Large intestine (tissue), 12 donors: ENCODE measurements at places on chromosomes 3 and 15. TPM values are rescaled to one million over a fixed set of nuclear protein-coding genes. Genes with fewer than 3 reads are reported as not detected.

The LAMB2 gene
- polyA plus RNA-seq, result 209 TPM

The XCR1 gene
- 1.2 TPM for polyA plus RNA-seq

The CILP gene
- polyA plus RNA-seq, result 2.8 TPM

- no peak overlapping the region for H3K27ac ChIP-seq
- H3K4me1 ChIP-seq, result no peaks in the 10 kb centered on the region
- H3K36me3 ChIP-seq, result peaks cover 68% of the 10 kb centered on the region
- H3K4me3 ChIP-seq, result no peak overlapping the region
- no peak for DNase-seq
- H3K27me3 ChIP-seq, result no peaks in the 10 kb centered on the region
Measured at GRCh38 chr3:15217841-15218267, 11.8 kb downstream of the CAPN7 start.

- H3K4me3 ChIP-seq, result peak overlapping the region; percentile 47
- H3K4me1 ChIP-seq, result peaks cover 9% of the 10 kb centered on the region
- peaks cover 2% of the 10 kb centered on the region for H3K36me3 ChIP-seq
- peaks cover 88% of the 10 kb centered on the region for H3K27me3 ChIP-seq
Measured at GRCh38 chr15:96354731-96355567, 24.4 kb downstream of the NR2F2 start.

GRCh38 chr3:29141197-29141917, 139.5 kb upstream of the RBMS3 start:
- no peak for DNase-seq
- H3K27ac ChIP-seq, result no peak overlapping the region
- H3K4me3 ChIP-seq, result no peak overlapping the region
- no peaks in the 10 kb centered on the region for H3K36me3 ChIP-seq
- H3K4me1 ChIP-seq, result no peaks in the 10 kb centered on the region
- no peaks in the 10 kb centered on the region for H3K27me3 ChIP-seq

DNA sequence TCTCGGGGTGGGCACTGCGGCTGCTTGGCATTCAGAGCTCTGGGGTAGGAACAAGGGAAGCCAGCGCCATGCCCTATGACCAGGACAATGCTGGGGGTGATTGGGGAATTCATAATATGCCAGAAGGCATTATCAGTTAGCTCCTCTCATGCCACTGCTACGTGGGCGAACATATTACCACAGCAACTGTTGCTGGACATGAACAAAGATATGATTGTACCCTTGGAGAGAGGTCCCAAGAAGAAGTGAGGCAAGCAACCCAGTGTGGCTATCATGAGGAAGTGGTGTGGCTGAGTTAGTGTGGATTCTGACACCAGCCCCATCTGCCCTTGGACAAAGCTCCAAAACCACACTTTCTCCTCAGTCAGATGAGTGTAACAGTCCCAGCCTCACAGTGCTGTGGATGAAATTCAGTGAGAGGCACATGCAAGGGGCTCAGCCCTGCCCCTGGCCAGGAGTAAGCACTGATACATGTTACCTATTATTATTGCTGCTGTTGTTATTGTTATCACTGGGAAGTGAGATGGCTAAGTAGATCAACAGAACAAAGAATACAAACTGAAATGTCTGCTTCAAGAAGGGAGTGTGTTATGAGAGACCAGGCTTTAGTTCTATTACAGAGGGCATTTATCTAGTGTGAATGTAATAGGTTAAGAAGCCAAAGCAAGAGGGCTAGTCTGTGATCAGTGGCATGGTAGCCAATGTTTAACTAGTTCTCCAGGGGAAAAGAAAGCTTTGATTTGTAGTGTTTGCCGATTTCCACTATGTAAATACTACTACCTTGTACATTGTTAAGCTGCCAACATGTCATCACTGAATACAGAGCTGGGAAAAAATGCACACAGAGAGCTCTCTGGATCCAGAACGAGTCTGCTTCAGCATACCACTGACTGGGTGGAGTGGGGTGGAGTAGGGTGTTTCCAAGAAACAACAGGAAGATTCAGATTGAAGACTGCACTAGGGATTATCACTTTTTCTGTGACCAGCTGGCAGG, 222.3 kb upstream of the EIF1B start:
- no peaks in the 10 kb centered on the region for H3K36me3 ChIP-seq
- H3K4me1 ChIP-seq, result no peaks in the 10 kb centered on the region
- no peaks in the 10 kb centered on the region for H3K27me3 ChIP-seq
- H3K4me3 ChIP-seq, result no peak overlapping the region

- peaks cover 45% of the 10 kb centered on the region for H3K36me3 ChIP-seq
- H3K4me1 ChIP-seq, result peaks cover 40% of the 10 kb centered on the region
- no peak overlapping the region for H3K27ac ChIP-seq
- peak; percentile 52 for DNase-seq
- peak overlapping the region; percentile 63 for H3K4me3 ChIP-seq
Measured at GRCh38 chr3:52291508-52292181, 4.0 kb downstream of the GLYCTK start.

DNA sequence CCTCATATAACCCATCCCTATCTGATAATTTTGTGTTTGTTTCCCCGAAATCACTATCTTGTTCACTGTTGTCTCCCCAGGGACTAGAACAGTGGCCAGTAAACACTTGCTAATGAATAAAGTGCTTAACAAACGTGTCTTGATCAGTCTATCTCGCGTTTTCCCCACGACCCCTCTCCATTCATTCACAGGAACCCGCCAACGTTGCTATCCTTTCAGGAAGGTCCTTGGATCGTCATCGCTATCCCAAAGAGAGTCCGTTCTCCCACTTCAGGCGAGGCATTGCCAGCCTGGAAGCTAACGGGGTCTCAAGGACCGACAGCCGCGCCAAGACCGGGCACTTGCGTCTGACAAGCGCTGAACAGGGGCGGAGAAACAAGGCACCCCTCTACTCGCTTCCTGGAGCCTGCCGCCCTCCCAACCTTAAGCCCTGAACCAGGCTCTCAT, 344 bp downstream of the LINS1 start:
- H3K27ac ChIP-seq, result peak overlapping the region; percentile 41
- no peaks in the 10 kb centered on the region for H3K27me3 ChIP-seq
- H3K4me3 ChIP-seq, result peak overlapping the region; percentile 74
- peaks cover 5% of the 10 kb centered on the region for H3K36me3 ChIP-seq

GRCh38 chr3:153339065-153339464, 177.0 kb downstream of the RAP2B start:
- no peak overlapping the region for H3K27ac ChIP-seq
- H3K27me3 ChIP-seq, result no peaks in the 10 kb centered on the region
- no peaks in the 10 kb centered on the region for H3K4me1 ChIP-seq
- no peak for DNase-seq
- no peak overlapping the region for H3K4me3 ChIP-seq
- H3K36me3 ChIP-seq, result no peaks in the 10 kb centered on the region
